ENCODE measurements at places on chromosomes 3 and 15.

DNA sequence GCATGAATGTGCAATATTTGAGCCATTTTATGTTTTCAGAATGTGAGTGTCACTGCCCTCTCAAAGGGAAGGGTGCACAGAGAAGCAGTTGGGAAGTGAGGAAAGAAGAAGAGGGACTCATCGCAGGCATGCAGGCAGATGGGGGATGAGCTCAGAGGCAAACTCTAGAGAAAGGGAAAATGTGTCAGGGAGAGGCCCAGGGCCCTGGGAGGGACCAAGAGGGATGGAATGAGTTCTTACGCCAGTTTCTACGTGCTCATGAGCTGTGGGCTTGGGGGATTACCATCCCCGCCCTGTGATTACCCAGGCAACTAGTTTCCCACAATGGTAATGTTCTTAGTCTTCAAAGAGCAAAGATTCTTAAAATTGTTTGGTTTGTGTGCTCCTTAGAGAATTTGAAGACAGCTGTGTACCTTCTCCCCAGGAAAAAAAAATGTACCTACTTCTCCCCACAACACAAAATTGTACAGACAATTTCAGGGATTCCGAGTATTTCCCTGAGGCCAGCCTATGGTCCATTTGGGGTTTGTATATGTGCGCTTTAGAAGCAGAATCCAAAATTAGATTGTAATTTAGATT lies 17.8 kb downstream of the GCSAM start:
- no peak for DNase-seq

- no peak for DNase-seq
Observed at GRCh38 chr3:49236226-49236625, 40.8 kb downstream of the C3orf62 start.

- no peak for DNase-seq
Observed at GRCh38 chr15:66070220-66070934, 183.2 kb downstream of the MEGF11 start.

DNA sequence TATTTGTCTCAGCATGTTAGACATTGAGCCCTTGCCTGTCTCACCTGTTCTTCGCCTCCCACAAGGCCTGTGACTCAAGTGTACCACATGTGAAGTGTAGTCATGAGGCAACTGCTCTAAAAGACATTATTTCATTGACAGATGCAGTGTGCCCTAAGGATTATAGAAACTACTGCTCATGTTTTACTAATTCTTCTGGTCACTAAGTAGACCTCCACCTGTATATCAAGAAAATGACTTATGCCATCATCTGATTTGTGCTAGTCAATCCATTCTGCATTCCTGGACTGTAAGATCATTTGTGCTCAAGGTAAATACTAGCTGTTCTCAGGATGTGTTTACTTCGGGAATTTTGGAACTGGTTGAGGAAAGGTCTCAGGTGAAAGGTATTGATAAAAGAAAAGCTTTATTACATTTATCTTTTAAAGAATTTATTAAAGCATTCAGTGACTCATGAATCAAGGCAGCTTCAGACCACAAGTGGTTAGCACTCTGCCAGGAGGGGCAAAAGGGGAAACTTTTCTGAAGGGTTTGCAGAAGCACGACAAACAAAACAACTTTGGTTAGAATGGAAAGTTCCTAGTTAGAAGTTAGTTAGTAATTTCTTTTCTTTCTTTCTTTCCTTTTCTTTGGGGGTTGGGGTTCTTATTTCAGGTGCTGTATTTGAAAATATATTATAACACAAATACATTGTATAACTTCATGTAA lies 465.3 kb upstream of the CBLB start:
- no peak for DNase-seq

DNA sequence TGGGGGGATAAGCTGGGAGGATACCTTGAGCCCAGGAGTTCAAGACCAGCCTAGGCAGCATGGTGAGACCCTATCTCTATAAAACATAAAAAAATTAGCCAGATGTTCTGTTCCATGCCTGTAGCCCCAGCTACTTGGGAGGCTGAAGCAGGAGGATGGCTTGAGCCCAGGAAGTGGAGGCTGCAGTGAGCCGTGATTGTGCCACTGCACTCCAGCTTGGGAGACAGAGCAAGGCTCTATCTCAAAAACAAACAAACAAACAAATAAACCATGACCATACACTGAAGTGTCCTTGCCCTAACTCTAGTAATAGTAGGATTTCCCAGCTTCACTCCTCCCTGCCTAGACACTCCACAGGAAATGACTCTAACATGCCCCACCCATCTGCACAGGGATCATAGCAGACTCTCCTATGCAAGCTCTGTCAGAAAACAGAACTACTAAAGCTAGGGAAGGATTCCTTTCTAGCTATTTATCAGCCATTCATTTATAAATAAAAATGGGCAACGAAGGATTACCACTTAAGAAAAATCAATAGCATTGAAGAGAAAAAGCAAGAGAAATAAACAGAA lies 4.6 kb downstream of the ERICH6 start:
- DNase-seq, result no peak

DNA sequence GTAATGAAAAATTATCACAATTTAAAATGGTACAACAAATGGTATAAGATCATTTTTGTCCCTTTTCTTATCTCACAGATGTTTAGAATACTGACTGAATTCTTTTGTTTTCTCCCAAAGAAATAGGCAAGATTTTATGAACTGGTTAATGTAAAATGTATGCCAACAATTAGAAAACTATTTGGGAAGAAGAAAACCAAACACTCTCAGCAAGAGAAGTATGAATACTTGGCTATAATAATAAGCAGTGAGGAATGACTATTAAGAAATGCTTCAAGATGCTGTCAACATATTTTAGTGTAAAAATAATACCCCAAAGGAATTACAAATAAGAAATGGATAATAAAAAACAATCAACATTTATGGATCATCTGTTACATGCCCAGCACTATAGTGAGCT lies 18.5 kb downstream of the SHQ1 start:
- no peak for DNase-seq

Data from right forelimb (tissue), 1 donor.